Activated CD8-positive, alpha-beta memory T cell treated with anti-CD3 and anti-CD28 coated beads for 1 hour (primary cell): ENCODE measurements at places on chromosomes 11 and 22.

- DNase-seq = no peak
These were observed 7.5 kb downstream of the TMEM151A start for GRCh38 chr11:66299186-66299585.

DNA sequence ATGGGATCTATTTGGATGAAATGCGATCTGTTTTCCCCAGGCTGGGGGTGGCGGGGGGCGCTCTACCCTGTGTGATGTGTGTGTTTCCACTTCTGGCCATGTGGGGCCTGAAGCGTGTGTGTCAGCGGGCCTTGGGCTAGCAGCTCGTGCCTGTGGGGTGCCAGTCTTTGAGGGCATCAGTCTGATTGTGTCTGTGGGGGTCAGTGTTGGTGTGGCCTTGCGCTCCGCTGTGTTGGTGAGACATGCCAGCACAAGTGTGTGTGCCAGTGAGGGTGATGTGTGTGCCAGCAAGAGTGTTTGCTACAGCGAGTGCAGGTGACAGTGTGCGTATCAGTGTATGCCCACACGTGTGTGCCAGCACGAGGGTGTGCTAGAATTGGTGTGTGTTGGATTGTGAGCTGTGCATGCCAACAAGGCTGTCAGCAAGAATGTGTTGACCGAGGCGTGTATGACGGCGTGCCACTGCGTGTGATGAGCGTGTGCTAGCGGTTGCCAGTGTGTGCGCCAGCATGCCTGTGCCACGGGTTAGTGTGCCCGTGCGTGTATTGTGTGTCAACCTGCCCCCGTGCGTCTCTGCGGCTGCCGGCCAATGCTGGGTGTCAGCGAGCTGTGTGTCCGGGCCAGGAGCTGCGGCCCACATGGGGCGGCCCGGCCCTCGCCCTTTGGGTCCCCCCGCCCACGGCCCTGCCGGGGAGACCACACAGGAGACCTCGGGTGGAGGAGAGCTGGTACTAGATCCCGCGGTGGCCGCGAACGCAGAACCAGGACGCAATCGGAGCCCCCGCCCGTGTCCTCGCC is 519 bp downstream of the ARRB1 start:
- no peak for DNase-seq

DNA sequence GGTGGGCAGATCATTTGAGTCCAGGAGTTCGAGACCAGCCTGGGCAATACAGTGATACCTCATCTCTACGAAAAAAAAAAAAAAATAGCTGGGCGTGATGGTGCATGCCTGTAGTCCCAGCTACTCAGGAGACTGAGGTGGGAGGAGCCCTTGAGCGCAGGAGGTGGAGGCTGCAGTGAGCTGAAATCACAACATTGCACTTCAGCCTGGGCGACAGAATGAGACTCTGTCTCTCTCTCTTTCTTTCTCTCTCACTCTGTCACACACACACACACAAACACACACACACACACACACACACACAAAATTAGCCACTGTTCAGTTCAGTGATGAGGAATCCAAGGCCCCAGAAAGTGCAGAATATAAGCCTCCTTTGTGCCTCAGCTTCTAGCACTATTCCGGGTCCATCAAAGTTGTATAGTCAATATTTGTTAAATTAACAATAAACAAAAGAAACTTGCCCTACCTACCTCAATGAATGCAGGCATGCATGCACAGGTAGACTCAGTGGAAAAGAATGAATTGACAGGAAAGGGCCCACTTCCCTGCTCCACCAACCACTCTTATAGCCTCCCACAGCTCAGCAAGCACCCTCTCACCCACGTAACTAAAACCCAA is 3.9 kb upstream of the SMIM35 start:
- DNase-seq = no peak

- DNase-seq = no peak
These were observed 153.8 kb upstream of the E2F8 start for GRCh38 chr11:19394525-19395016.

- DNase-seq = no peak
These were observed 16.3 kb downstream of the CTNND1 start for GRCh38 chr11:57777969-57778317.

GRCh38 chr11:72662036-72662435 is 12.2 kb downstream of the PDE2A start:
- no peak for DNase-seq

- no peak for DNase-seq
These were observed 22.1 kb upstream of the UCP3 start for GRCh38 chr11:74030723-74031676.
